Right forelimb (tissue), 1 donor: ENCODE measurements at places on chromosomes 6 and 20.

- DNase-seq: no peak
Measured at GRCh38 chr6:130827247-130828149, at the start of gene SMLR1. Gene SMLR1, plus strand, starts transcription at chr6:130827406. Its CDS starts 8 bp downstream, at chr6:130827414.

GRCh38 chr6:163756079-163756478 is 341.6 kb downstream of the QKI start:
- no peak for DNase-seq

DNA sequence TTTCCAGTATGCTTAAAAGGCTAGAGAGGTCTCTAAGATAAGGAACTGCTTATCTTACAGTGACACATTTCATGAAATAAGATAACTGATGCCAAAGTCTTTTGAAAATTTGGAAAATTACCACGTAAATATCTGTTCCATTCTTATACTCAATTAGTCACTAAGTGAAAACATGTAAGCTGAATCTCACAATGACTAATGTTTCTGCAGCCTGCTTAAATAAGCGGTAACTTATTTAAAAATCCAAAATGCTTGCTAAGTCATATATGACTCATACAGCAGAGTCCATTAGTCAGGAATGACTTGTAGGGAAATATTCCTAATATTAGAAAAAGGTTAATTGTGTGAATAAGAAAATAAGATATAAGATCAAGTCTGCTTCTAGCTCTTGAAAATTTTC is 27.8 kb upstream of the LGSN start:
- DNase-seq: no peak

DNA sequence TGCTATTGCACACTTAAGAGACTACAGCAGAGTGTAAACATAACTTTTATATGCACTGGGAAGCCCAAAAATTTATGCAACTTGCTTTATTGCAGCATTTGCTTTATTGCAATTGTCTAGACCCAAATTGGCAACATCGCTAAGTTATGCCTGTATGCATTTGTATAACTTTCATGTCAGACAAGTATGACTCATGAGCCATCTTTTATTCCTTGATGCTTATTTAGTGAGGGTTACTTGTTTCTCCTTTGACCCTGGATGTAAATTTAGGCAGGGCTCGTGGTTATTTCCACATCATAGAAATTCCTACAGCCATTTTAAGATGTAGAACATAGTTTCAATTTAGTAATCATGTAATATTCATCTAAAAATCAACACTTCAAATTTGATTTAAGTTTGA is 130.3 kb upstream of the LY86 start:
- DNase-seq: no peak

DNA sequence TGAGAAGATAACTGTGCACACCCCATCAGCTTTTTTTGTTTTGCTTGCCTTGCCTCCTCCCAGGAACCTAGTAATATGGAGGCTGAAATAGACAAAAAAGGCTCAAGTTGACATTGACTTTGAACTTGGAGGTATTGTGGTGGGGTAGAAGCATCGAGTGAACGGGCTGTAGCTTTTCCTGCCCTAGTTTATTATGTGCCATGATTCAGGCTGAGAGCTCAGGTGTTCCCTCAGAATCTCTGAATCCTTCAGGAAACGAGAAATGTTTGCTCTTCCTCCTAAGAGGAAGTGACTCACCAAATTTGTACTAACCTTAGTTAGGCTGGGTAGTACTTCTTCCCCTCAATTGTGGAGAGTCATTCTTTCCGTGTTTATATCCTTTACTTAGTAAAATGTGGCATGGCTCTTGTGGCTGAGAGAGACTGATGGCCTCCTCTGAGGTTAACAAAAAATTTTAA is 98.8 kb downstream of the SASH1 start:
- DNase-seq: no peak

DNA sequence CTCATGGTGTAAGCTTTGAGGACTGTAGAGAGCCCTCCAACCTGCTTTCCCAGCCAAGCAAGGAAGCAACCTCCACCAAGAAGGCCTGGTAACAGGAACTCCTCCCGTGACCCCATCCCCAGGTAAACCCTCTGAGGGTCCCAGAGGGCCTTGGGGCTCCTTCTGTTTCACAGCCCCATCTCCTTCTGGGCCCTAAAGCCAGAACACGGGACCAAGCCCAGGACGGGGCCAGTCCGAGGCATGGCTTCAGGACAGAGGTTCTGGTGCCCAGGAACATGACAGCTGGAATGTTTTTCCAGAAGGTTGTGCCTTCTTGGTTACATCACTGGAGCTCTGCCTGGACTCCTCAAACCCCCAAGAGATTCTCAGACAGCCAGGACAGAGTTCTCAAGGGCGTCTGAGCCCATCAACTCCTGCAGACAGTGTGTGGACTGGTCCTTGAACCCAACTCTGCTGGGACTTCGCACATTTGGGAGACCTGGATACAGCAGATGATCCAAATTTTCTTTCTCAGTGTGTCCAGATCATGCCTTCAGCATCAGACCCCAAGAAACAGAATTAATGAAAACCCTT is 43.1 kb downstream of the RRBP1 start:
- DNase-seq: no peak

GRCh38 chr6:156190270-156190669 is 586.9 kb upstream of the ARID1B start:
- no peak for DNase-seq

GRCh38 chr20:37777012-37777950 is 83.5 kb downstream of the CTNNBL1 start:
- DNase-seq: no peak

DNA sequence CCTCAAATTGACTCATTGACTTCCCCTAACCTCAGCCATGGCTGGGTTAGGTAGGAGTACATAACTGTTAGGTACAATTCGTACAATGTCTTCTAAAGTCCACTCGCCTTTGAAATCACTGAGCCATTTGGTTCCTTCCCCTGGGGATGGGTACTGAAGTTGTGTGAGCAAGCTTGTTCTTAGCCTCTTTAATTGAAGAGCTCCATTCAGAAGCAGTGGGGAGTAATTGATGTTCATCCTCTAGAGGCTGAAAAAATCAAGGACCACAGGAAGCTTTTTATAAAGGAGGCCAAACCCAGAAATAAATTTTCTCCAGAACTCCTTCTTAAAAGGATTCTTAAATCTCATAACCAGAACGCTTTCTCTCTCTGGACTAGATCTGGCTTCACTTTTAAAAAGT is 60.6 kb downstream of the ANKS1A start:
- DNase-seq: no peak

- DNase-seq: no peak
Measured at GRCh38 chr6:132685009-132685408, 26.0 kb upstream of the TAAR1 start.

GRCh38 chr6:21772884-21773575 is 179.5 kb downstream of the SOX4 start:
- no peak for DNase-seq

DNA sequence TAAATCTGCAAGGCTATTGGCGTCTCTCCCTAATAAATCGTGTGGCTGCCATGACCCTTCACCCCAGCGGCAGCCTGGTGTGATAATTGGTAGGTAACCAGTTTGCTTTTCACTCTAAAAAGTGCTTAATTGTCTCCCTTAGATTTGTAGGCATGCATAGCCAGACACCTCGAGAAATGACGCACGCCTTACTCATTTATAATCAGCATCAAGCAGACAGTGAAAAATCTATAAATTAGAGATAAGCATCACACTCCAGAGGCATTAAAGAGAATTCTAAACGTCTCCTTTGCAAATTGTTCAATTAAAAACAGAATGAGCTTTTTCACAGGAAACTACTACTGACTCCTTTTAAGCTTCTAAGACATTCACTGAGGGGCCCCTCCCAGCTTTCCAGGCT is 110.2 kb upstream of the RPS6KA2 start:
- no peak for DNase-seq

DNA sequence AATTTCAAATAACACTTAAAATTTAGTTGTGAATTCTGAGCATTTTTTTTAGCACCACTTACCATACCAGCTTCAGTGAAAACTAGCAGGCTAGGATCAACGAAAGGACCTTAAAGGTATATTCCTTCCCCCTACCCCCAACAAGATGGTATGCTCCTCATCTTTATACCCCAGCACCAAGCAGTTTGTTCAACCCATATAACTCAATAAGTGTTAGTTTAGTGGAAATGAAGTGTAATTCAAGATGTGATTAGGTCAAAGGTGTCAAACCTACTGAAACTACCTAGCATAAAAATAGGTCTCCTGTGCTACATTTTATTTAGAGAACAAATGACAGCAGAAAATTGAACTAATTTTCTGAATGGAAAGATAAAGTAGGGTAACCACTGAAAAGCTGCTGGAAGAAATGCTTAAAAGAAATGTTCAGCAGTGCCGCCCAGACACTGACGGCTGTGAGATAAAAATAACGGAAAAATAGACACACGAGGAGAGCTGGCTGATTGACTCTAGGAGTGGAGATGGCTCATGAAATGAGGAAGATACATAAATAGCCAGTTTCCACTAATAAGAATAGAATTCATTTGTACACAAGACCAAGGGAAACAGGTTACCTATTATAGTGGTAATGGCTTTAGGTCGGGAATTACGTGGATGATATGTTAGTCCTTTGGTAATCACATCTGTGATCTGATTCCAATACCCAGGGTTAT is 94.8 kb downstream of the IPCEF1 start:
- no peak for DNase-seq

DNA sequence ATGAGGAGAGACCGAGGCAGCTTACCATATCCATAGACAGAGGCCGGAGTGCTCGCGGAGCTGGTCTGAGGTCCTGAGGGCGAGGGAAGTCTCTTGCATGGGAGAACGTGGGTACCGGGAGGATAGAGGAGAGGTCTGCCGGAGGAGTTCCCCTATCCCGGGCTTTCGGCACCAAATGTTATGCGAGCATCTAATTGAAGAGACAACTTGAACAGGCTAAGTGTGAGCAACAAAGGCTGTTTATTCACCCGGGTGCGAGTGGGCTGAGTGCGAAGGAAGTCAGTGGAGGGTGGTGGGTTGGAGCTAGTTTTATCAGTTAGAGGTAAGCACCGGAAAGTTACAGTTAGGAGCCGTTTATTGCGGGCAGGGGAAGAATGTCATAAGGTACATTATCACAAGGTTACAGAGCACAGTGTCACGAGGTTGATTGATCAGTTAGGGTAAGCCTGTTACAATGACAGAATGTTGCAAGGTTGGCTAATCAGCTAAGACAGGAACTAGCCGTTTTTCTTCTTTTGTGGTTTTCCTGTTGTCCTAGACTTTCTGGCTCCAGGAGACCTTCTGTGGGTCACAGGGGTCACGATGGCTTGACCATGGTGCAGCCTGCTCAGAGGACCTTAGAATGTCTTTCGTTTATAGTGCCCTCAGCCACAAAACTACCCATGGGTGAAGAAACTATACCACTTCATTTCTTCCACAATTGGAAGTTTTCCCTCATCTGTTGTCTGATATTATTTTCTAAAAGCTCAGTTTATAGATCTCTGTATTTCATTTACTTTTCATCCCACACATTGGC is 746.0 kb upstream of the ADGRB3 start:
- DNase-seq: no peak

- DNase-seq: no peak
Measured at GRCh38 chr6:75128878-75129570, 76.8 kb downstream of the COL12A1 start.
